ENCODE measurements at places on chromosomes 5 and 9. TPM values are rescaled to one million over a fixed set of nuclear protein-coding genes. Genes with fewer than 3 reads are reported as not detected.

The GABRB2 gene
- not detected for total RNA-seq

The FAM163B gene
- total RNA-seq = not detected

The PRR16 gene
- total RNA-seq = not detected

The CAMK2A gene
- not detected for total RNA-seq

The LHX3 gene
- not detected for total RNA-seq

The GGTA1 gene
- total RNA-seq = not detected

The SPINK5 gene
- not detected for total RNA-seq

The NXNL2 gene
- total RNA-seq = not detected

The DOCK8 gene
- total RNA-seq = 318 TPM

The TMEM232 gene
- 0.43 TPM for total RNA-seq

The RBM22 gene
- 59.3 TPM for total RNA-seq

The ARL14EPL gene
- not detected for total RNA-seq

The PKD2L2 gene
- not detected for total RNA-seq
